Panc1 (cell line): ENCODE measurements at places on chromosomes 4 and X. TPM values are rescaled to one million over a fixed set of nuclear protein-coding genes. Genes with fewer than 3 reads are reported as not detected.

Gene CENPVL1
- total RNA-seq: not detected

- H3K36me3 ChIP-seq: no peaks in the 10 kb centered on the region
- H3K27me3 ChIP-seq: no peaks in the 10 kb centered on the region
- DNase-seq: no peak
- peak overlapping the region; percentile 92 for H3K27ac ChIP-seq
- H3K4me1 ChIP-seq: peaks cover 9% of the 10 kb centered on the region
- peak overlapping the region; percentile 62 for H3K4me3 ChIP-seq
These were observed 669 bp downstream of the IRF2 start for GRCh38 chr4:184473499-184474262.

Gene FANCB
- total RNA-seq: 4.8 TPM

Gene KCNE5
- total RNA-seq: 0.13 TPM

DNA sequence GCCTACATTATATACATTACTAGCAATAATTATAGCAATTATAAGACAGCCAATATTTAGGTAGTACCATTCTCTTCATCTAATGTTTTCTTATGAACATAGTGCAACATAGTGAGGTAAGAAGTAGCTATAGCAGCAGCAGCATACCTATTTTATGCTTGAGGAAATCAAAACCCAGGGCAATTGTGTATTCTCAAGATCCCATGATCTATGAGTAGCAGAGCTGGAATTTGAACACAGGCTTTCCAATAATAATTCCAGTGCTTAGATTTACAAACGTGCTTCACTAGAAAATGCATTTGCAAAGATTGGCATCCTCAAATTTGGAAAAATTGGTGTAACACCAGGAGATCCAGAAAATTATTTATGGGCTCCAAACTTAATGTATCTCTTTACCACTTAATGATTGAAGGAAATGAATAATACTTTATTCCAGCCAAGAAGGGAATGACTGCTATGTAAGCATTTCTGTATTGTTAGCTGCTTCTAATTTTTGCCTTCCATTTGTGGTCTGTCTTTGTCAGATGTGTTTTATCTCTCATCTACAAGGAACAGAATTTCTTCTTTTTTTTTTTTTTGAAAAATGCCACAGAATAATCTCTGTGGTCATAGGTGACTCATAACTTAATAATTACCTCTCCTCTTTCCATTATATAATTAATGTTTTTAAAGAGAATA is 451.1 kb downstream of the ARAP2 start:
- no peak overlapping the region for H3K4me3 ChIP-seq
- H3K4me1 ChIP-seq: no peaks in the 10 kb centered on the region
- H3K36me3 ChIP-seq: no peaks in the 10 kb centered on the region
- no peaks in the 10 kb centered on the region for H3K27me3 ChIP-seq

GRCh38 chr4:73098016-73098415 is 28.5 kb upstream of the COX18 start:
- peaks cover 17% of the 10 kb centered on the region for H3K36me3 ChIP-seq
- H3K27ac ChIP-seq: no peak overlapping the region
- DNase-seq: no peak
- H3K4me3 ChIP-seq: no peak overlapping the region
- H3K4me1 ChIP-seq: no peaks in the 10 kb centered on the region
- H3K27me3 ChIP-seq: no peaks in the 10 kb centered on the region

- no peaks in the 10 kb centered on the region for H3K4me1 ChIP-seq
- H3K4me3 ChIP-seq: no peak overlapping the region
- no peak for DNase-seq
- no peaks in the 10 kb centered on the region for H3K36me3 ChIP-seq
- H3K27ac ChIP-seq: no peak overlapping the region
These were observed 233.1 kb upstream of the RPS6KA3 start for GRCh38 chrX:20499763-20500162.

DNA sequence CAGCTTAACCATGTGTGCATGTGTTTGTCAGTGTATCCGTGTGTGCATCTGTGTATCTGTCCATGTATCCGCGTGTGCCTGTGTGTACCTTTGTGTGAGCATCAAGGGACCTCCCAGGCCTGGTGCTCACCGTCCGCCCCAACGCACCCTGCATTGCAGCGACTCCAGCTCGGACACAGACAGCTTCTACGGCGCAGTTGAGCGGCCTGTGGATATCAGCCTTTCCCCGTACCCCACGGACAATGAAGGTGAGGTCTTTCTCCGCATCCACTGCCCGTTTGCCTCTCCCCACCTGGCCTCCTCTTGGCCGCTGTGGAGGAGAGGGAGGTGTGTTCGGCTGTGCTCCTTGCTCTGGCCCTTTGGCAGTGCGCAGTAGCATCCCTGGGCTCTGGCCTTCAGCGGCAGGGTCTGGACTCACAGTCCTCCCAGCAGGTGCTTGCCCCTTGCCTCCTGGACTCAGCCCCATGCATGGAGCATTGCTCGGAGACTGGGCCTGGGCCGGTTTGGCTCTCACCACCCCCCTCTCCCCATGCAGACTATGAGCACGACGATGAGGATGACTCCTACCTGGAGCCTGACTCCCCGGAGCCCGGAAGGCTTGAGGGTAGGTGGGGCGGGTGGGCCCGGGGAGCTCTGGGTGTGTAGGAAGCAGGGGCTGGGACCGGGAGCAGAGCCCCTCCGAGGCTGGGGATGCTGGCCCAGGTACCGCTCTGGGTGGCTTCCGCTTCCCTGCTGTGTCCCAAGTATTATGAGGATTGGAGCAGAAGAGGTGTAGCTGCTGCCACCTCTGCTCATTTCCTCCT is 16.4 kb upstream of the ADD1 start:
- no peaks in the 10 kb centered on the region for H3K27me3 ChIP-seq
- no peak for DNase-seq
- no peak overlapping the region for H3K4me3 ChIP-seq
- H3K27ac ChIP-seq: no peak overlapping the region

- no peak overlapping the region for H3K27ac ChIP-seq
- no peaks in the 10 kb centered on the region for H3K4me1 ChIP-seq
- no peaks in the 10 kb centered on the region for H3K36me3 ChIP-seq
- H3K4me3 ChIP-seq: no peak overlapping the region
- DNase-seq: no peak
These were observed 2234.4 kb downstream of the ARAP2 start for GRCh38 chr4:34009951-34010350.

- no peaks in the 10 kb centered on the region for H3K4me1 ChIP-seq
- no peaks in the 10 kb centered on the region for H3K36me3 ChIP-seq
- H3K27ac ChIP-seq: no peak overlapping the region
- no peaks in the 10 kb centered on the region for H3K27me3 ChIP-seq
- H3K4me3 ChIP-seq: no peak overlapping the region
These were observed 109.7 kb downstream of the MSL3 start for GRCh38 chrX:11867610-11868345.

- no peak for DNase-seq
- no peaks in the 10 kb centered on the region; the same call in 1 of the 2 replicates for H3K36me3 ChIP-seq
- H3K27me3 ChIP-seq: no peaks in the 10 kb centered on the region
- no peak overlapping the region for H3K27ac ChIP-seq
- H3K4me3 ChIP-seq: no peak overlapping the region
- peaks cover 42% of the 10 kb centered on the region for H3K4me1 ChIP-seq
These were observed 10.4 kb downstream of the L1CAM start for GRCh38 chrX:153875391-153876111.

- no peak overlapping the region for H3K4me3 ChIP-seq
- H3K27me3 ChIP-seq: no peaks in the 10 kb centered on the region
- no peaks in the 10 kb centered on the region for H3K4me1 ChIP-seq
- DNase-seq: no peak
- no peaks in the 10 kb centered on the region for H3K36me3 ChIP-seq
These were observed 317.4 kb downstream of the ASMT start for GRCh38 chrX:1932231-1932630.

Gene HPGDS
- total RNA-seq: not detected

Gene PRR32
- total RNA-seq: not detected

- H3K27ac ChIP-seq: no peak overlapping the region
- no peaks in the 10 kb centered on the region for H3K36me3 ChIP-seq
- no peak for DNase-seq
- no peaks in the 10 kb centered on the region for H3K4me1 ChIP-seq
- no peak overlapping the region for H3K4me3 ChIP-seq
These were observed 220.9 kb upstream of the SFRP2 start for GRCh38 chr4:154009788-154010187.

DNA sequence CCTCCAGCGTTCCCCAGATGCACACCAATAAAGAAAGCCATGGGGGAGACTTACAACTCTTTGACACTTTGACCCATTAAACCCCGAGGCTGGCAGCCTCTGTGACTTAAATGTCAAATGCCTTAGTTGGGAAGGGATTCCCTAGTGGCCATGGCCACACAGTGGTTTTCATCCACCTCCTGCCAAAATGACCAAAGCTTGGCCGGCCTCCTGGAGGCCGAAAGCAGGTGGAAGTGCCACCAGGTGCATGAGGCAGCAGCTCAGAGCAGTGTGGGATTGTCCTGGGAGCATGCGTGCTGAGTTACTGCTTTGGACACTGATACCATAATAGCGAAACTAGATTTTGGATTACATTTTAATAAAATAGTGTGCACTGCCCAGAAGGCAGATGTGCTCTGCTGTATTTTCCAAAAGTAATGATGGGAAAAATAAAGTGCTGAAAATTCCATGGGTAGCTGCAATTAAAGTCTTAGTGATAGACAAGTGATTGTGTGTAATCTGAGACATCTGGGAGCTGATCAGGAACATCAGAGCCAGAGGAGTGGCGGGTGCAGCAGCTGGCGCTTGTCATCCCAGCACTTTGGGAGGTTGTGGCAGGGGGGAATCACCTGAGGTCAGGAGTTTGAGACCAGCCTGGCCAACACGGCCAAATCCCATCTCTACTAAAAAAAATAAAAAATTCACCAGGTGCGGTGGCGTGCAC is 39.8 kb upstream of the TADA2B start:
- no peak overlapping the region for H3K4me3 ChIP-seq
- H3K27ac ChIP-seq: no peak overlapping the region
- no peaks in the 10 kb centered on the region for H3K4me1 ChIP-seq
- no peaks in the 10 kb centered on the region for H3K27me3 ChIP-seq

Gene SCML2
- total RNA-seq: 7.1 TPM
